Nucleus accumbens (tissue), 56 donors: ENCODE measurements at places on chromosomes 12 and 14.

- DNase-seq = no peak
Observed at GRCh38 chr12:9872742-9873141, 3.6 kb upstream of the CLEC2B start.

DNA sequence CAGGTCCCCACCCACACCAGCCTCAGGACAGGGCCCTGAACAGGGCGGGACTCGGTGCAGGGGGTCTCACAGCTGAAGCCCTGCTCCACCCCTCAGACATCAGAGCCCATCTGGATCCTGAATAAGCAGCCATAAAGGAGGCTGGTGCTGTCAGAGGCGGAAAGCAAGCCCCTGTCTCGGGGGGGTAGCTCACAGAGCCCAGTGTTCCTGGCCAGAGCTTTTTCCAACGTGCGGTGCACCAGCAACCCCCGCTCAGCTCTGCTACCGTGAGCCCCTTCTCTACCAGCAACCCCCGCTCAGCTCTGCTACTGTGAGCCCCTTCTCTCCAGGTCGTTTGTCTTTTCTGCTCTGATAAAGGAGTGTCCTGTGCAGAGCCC is 136.5 kb upstream of the SFSWAP start:
- DNase-seq = no peak

DNA sequence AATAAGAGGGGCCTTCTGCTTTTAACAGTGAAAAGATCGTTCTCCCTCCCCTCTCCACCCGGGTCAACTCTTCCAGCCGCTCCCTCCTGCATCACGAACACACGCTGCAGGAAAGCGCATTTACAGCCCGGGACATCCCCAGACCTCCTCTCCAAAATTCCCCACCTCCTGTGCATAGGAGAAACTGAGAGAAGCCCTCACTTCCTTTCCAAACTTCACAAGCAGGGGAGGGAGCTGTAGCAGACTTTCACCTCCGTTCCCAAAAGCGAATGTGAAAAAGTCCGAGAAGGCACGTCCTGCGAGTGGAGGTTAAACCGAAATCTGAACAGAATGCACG is 513 bp downstream of the BCAT1 start:
- DNase-seq = no peak

GRCh38 chr12:23617749-23618148 is 331.7 kb downstream of the SOX5 start:
- DNase-seq = no peak

DNA sequence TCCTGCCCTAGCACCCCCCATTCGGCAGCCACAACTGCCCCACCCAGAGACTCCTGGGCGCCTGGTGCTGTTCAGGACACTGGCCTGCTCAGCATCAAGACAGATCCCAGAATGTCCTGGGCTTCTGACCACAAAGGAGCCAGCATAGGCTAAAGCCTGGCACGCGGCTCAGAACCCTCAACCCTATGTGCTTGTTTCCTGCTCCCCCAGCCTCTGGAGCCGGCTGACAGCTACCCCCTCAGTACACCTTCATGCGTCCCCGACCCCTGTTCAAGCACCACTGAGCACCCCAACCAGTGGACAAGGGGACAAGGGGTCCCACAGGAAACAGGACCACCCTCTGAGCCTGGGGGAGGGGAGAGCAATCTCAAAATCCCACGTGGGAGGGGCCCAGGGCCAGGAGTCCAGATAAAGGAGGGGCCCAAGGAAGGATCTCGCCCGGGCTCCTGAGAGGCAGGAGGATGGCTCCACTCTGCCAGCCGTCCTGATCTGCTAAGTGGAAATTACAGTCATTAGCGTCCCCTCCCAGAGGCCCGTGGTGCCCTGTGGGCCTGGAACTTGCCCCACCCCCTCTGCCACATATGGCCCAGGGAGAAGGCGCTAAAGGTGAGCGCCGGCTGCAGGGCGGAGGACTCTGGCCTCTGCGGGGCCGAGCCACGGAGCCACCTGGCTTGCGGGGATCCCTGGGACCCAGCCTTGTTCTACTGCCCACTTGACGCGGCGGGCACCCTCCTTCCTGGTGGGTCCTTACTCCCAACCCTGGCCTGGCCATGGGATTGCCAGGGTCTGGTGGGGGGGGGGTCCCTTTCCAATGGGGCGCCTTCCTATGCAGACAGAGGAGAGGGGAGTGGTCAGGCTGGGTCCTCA is 27.2 kb upstream of the GPR132 start:
- DNase-seq = no peak

DNA sequence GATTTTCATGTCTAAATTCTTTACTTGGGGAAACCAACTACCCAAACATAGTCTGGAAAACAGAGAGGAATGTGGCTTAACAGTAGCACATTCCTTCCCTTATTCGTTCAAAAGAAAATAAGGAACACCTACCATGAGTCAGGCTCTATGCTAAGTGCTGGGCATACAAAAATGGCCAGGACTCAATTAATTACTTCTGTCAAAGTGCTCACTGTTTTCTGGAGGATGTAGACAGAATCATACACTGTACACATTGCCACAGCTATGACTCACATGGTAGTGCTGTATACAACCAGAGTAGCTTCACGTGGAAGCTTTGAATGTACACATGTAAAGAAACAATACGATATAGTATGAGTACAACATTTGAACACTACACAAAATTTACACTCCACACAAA is 50.1 kb downstream of the SLC25A21 start:
- DNase-seq = no peak

DNA sequence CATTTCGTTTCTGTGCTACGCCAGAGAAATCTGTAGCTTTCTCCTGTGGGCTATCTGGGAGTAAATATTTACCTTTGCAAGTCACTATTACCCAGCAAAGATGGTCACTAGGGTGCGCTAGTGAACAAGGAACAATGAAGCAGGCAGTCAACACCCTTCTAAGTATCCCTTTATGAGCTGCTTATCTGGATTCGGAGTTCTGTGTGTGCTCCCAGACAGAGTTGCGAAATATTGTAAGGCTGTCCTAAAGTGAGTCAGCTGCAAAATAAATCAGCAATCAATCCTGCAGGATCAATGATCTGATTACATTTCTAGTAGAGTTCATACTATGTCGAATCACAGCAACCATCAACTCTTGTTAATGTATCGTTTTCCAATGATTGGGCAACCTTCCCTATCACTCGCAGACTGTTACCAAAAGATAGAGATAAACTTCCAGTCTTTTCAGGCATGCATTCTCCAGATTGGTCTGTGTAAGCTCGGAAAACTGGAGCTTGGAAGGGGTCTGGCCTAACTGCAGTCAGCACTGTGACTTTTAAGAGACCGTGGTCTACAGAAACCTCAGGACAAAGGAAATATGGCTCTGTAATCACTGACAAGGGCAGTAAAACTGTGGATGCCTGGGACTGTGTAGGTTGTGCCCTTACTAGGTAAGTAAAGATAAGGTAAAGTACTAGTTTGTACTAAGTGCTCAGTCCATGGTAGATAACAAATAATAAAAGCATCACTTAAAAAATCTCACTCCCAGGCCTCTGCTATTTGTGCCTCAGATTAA is 133.5 kb downstream of the KCNK10 start:
- DNase-seq = peak; percentile 54

DNA sequence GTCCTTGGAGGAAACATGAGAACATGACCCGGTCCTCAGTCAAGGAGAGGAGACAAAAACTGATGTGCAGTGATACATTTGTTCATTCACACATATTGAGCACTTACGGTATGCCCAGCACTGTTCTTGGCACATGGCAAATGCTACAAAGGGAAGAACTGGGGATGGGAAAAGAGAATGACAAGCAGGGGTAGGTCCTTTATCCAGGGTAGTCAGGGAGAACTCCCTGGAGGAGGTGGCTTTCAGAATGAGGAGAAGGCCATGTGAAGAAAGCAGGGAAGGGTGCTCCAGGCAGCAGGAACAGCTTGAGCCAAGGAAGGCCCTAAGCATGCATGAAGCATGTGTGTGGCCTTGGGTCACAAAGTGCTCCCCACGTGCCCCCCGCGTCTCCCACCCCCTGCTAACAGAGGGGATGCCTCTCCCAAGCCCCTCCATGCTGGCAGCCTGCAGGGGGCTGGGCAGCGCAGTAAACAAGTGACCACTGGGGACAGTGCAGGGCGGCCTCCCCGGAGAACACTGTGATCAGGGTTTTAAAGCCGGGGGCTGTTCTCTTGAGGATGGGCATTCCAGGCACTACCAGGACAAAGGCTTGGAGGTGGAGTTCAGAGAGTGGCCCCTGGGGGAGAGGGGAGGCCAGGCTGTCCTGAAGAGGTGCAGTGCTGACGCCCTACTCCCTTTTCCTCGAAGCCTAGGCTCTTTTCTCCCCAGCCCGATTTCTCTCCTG is 71.0 kb downstream of the PHETA1 start:
- DNase-seq = no peak

DNA sequence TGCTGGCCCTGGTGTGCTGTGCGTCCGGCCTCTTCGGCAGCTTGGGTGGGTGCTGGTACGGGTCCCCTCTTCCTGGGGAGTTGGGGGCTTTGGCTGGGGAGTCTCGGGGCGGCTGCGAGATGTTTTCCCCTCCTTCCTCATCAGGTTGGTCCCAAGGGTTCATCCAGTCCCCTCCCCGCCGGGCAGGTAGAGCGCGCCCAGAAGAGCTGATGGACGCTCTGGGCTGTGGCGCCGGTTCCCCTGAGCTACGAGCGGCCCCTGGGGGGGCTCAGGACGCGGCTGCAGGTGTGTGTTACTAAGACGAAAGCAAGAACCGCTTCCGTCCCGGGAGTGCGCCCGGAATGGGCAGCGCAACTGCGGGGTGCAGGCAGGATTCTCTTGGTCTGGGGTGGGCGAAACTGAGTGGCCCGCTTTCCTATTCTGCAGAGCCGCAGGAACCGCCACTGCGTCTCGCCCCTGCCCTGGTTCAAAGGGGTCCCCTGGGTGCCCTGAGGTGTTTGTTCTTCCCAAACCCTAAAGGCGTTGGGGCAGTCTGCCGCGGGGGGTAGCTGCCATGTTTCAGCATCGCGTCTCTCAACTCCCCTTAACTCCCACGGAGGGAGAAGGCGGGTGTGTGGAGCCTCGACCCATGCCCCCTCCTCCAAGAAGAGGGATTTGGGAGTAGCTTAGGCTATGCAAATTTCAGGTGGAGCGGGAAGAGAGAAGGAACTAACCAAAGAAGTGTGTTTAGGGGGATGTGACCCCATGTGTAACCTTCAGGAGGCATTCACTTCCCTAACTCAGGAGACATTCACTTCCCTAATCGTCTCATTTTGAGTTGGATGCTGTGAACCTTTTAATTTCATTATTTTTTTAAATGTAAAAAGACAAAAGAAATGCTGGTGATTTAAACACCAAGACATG is 1.2 kb downstream of the SLC24A4 start:
- no peak for DNase-seq

DNA sequence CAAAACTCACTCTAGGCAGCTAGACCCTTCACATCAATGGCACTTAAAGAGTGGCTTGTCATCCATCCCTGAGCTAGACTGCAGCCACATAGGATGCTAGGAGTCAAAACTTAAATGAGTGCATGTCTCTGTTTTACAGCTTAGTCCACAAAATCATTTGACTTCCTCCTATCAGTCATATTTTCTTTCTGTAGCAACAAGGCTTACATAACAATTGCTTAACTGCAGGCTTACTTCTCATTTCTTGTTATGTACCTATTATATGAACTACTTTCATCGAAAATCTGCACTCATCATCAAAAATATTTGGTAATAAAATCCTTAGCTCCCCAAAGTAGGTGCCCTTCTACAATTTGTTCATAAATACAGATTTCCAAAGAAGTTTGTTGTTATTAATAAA is 30.1 kb downstream of the CLEC1A start:
- DNase-seq = no peak

- DNase-seq = no peak
Observed at GRCh38 chr14:22843123-22843925, 6.9 kb downstream of the MMP14 start.

DNA sequence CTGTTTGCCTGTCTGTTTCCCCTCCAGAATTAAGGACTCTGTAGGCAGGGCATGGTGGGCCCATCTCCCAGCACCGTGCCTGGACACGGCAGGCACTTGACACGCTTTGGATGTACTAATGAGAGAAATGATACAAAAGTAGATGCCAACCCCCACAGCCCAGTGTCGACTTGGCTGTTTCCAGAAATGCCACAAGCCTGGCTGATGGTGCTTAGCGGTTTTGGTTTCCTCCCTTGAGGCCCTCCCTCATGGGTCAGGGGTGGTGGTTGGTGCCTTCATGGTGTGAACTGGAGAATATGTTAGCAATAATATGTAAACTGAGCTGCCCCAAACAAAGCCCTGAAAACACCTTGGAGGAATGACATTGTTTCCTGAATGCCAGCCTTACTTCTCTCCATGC is 55.5 kb upstream of the ESRRB start:
- DNase-seq = no peak

DNA sequence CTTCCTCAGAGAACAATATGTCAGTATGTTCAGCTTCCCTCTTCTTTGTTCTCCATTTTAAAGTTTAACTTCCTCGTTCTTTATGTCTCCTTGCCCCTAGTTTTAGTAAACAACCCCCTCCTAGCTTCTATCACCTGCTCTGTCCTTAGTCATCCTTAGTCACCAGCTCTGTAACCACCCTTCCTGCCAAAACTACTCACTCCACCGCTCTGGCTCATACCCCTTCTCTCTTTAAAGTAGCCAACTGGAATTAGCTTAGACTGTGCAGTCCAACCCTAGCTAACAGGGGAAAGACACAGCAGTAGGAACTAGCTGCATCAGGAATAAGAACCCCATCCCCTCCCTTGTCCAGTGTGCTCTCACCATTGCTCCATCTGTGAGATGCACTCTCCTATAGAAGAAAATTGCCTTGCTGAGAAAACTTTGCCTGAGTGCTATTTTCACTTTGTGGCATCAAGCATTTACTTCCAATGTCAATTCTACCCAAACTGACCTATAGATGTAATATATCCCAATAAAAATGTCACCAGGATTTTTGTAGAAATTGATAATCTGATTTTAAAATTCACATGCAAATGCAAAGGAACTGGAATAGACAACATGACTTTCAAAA is 603.2 kb downstream of the C12orf50 start:
- no peak for DNase-seq

DNA sequence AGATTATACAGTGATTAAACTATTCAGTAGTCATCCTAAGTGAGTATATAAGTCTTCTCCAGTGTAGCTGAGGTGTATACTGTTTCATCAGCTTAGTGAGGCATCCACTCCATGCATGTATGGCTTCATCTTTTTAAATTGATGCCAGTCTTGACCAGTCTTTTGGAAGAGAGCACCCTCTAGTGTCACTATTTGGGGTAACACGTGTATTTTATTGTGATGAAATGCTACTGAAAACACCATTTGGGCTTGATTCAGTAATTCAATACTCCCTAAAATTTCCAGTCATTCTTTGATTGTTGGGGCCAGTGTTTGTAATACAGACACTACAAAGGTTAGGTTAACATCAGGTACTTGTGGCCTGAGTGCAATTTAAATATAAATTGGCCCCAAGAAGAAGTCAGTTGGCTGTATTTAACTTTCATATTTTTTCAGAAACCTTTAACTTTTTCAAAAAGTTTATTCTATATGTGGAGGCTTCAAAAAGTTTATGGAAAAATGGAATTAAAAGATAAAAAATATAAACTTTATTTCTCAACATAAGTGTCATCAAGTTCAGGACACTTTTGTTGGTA is 35.3 kb downstream of the MIPOL1 start:
- no peak for DNase-seq

- DNase-seq = no peak
Observed at GRCh38 chr12:18583655-18584054, 154.2 kb downstream of the PLCZ1 start.
